ENCODE measurements at places on chromosomes 16 and 17.

- H3K27ac ChIP-seq: peak overlapping the region; percentile 17
- no peak overlapping the region for H3K4me3 ChIP-seq
- peaks cover 40% of the 10 kb centered on the region for H3K36me3 ChIP-seq
- peaks cover 12% of the 10 kb centered on the region for H3K4me1 ChIP-seq
Observed at GRCh38 chr16:10966129-10966528, 21.8 kb downstream of the CLEC16A start.

GRCh38 chr17:7844292-7845154 is 10.3 kb upstream of the TMEM88 start:
- peaks cover 57% of the 10 kb centered on the region for H3K36me3 ChIP-seq
- peak overlapping the region; percentile 87 for H3K27ac ChIP-seq
- peak; percentile 96 for DNase-seq
- peak overlapping the region; percentile 79 for H3K4me3 ChIP-seq
- H3K4me1 ChIP-seq: peaks cover 27% of the 10 kb centered on the region
- no peaks in the 10 kb centered on the region for H3K27me3 ChIP-seq

DNA sequence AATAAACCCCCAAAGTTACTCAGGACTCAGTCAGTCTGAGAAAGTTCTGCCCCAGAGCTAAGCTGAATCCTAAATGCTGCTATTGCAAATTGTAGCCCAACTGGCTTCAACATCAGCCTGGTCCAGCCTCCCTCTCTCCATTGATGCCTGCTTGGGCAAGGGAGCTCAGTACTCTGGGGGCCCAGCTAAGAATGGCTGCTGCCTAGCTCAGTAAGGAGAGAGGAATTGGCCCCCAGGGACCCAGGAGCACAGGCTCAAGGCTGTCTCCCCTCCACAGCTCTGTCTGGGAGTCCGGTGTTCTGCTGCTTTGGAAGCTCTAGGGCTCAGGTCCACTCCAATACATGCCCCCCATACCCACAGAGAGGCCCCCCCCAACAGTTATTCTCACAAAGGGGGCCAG is 1.6 kb downstream of the UNC119 start:
- H3K27ac ChIP-seq: no peak overlapping the region
- H3K36me3 ChIP-seq: peaks cover 24% of the 10 kb centered on the region
- peaks cover under 1% of the 10 kb centered on the region for H3K4me1 ChIP-seq
- no peak overlapping the region for H3K4me3 ChIP-seq
- no peaks in the 10 kb centered on the region for H3K27me3 ChIP-seq

DNA sequence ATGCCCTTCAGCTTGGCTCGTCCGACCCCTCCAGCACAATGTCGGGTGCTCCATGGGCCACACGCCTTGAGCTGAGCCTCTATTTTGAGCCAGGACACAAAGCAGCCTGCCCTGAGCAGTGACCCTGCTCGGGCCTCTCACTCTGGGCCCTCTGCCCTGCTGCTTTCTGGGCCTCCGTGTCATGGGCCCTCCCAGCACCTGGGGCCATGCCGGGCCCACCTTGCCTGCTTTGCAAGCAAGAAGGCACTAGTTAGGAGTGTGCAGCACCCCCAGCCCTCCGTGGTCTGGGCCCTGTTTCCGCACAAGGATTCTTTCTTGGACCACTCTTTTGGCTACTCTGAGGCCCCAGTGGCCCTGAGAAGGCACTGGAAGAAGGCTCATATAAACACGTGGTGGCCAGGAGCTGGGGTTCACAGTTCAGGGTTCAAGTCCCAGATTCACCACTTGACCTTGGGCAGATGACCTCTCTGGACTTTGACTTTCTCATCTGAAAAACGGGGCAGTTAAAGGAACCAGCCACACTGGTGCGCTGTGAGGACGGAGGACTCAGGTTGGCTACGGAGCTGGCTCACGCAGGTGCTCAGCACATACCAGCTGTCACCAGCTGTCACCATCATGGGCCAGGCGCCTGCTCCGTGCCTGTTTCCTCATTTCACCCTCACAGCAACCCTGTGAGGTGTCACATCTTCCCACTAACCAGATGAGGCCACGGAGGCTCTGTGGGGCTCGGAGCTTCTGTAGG is 166.0 kb upstream of the GSE1 start:
- no peak overlapping the region for H3K4me3 ChIP-seq
- no peaks in the 10 kb centered on the region for H3K4me1 ChIP-seq
- H3K36me3 ChIP-seq: peaks cover 9% of the 10 kb centered on the region
- H3K27me3 ChIP-seq: no peaks in the 10 kb centered on the region
- no peak for DNase-seq

DNA sequence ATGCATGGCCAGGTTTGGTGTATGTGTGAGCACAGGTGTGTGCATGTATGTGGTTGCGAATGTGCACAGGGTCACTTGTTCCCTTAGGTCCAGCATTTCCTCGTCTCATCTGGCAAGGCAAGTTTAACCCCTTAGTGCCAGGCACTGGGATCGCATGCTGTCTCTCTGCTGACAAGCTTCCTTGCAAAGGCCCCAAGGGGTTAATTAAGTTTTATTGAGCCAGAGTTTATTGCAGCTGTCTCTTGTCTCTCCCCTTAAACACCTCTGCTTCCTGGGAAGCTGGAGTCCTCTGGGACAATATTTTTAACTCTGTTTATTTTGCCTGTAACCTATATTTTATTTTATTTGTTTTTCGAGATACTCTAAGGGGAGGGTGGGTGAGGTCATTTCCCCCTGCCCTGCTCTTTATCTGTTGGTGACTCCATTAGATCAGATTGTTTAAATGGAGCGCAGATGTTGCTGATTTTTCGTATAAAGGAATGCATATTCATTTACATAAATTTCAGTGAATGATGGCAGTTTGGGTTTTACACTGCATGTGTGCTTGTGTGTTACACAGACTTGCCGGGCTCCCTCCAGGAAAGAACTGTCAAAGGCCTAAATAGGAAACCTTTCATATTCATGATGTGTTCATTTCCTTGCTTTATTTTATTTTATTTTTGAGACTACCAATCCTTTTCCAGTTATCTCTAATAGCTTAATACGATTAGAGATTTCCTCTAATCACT is 99.7 kb downstream of the CBLN1 start:
- H3K4me1 ChIP-seq: no peaks in the 10 kb centered on the region
- DNase-seq: no peak
- peaks cover 17% of the 10 kb centered on the region for H3K27me3 ChIP-seq
- no peak overlapping the region for H3K4me3 ChIP-seq
- no peaks in the 10 kb centered on the region for H3K36me3 ChIP-seq

DNA sequence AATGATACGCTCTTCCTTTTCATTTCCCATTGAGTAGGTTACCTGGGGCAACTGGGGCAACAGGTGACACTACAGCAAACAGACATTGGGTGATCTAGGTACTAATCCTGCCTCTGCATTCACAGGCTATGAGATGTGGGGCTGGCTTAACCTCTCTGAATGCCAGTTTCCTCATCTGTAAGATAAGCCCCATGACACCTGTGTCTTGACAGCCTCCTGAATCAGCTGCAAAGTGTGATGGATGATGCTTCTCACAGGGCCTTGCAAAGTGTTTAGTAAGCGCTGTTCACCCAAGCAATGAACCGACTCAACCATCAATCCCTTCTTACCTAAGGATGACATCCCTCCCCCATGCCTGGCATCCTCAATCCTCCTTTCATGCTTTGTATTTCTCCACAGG is 322.8 kb downstream of the XYLT1 start:
- no peak for DNase-seq
- no peaks in the 10 kb centered on the region for H3K27me3 ChIP-seq
- H3K4me1 ChIP-seq: no peaks in the 10 kb centered on the region
- no peak overlapping the region for H3K27ac ChIP-seq
- no peak overlapping the region for H3K4me3 ChIP-seq

DNA sequence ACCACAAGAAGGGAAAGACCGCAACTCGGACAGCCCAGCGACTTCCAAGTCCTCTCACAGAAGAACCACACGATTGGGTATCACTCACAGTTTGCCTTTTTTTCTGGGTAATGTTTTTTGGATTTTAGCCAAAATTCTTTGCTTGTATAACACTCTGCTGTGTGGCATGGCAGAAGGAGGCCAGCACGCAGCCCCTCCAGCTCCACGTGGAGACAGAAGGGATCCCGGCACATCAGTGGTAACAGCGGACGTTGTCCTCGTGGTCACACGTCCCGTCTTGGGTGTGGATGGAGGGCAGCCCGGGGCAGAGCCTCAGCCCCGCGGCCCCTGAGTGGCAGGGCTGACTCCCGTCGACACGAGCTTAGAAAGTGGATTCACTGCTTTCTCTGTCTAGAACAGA is 69.1 kb downstream of the KLHDC4 start:
- no peaks in the 10 kb centered on the region for H3K4me1 ChIP-seq
- H3K27me3 ChIP-seq: no peaks in the 10 kb centered on the region
- no peak for DNase-seq
- peaks cover 59% of the 10 kb centered on the region for H3K36me3 ChIP-seq

- H3K4me1 ChIP-seq: peaks cover 14% of the 10 kb centered on the region
- H3K27ac ChIP-seq: peak overlapping the region; percentile 44
- H3K36me3 ChIP-seq: no peaks in the 10 kb centered on the region
- peak; percentile 84 for DNase-seq
- no peak overlapping the region for H3K4me3 ChIP-seq
- no peaks in the 10 kb centered on the region for H3K27me3 ChIP-seq
Observed at GRCh38 chr17:4565209-4566141, 5.1 kb upstream of the GGT6 start.

DNA sequence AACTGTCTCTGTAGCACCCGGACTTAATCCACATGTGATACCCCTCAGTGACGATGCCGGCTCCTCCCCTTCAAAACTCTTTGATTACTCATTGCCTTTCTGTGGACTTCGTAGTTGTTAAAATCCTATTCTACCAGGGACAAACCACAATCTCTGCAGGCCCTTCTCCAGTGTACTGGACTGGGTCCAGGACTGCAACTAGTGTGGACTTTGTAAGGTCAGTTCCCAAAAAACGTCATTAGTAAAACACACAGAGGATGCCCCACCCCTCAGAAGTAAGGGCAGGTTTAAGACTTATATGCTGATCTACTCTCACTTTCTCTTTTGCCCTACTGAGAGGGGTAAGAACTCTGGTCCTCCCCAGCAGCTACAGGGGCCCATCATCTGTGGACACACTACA is 10.5 kb upstream of the NUDT7 start:
- DNase-seq: no peak
- no peak overlapping the region for H3K4me3 ChIP-seq
- peaks cover 14% of the 10 kb centered on the region for H3K27me3 ChIP-seq

DNA sequence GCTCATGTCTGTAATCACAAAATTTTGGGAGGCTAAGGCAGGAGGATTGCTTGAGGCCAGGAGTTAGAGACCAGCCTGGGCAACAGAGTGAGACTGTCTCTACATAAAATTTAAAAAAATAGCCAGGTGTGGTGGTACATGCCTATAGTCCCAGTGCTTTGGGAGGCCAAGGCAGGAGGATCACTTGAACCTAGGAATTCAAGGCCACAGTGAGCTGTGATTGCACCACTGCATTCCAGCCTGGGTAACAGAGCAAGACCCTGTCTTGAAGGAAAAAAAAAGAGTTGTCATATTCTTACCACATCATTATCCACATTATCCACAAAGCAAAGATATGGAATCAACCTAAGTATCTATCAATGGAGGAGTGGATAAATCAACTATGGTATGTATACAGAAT is 21.0 kb upstream of the MAPK3 start:
- no peak overlapping the region for H3K27ac ChIP-seq
- DNase-seq: no peak
- no peaks in the 10 kb centered on the region for H3K27me3 ChIP-seq
- H3K4me1 ChIP-seq: no peaks in the 10 kb centered on the region
- no peaks in the 10 kb centered on the region for H3K36me3 ChIP-seq
- H3K4me3 ChIP-seq: no peak overlapping the region

- no peaks in the 10 kb centered on the region for H3K4me1 ChIP-seq
- DNase-seq: no peak
- no peak overlapping the region for H3K4me3 ChIP-seq
- no peak overlapping the region for H3K27ac ChIP-seq
- no peaks in the 10 kb centered on the region for H3K36me3 ChIP-seq
Observed at GRCh38 chr16:86202760-86203426, 303.9 kb downstream of the IRF8 start.

DNA sequence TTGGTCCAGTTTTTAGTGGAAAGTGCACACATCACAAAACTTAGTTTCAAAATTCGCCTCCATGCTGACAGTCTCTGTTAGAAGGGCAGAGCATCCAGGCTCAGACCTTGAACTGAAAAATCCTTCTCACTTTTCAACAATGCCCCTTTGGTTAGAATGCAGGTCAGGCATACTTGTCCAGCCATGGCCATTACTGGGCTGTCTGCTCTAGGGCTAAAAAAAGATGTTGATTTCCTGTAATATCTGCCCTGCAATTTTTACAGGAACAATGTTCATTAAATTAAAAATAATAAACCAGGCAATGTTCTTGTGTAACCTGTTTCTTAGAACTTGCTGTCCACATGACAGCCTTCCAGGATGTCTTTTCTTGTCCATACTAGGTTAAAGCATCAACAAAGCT is 122.4 kb downstream of the SNX11 start:
- H3K27ac ChIP-seq: no peak overlapping the region
- DNase-seq: no peak
- no peaks in the 10 kb centered on the region for H3K36me3 ChIP-seq
- no peaks in the 10 kb centered on the region for H3K4me1 ChIP-seq

DNA sequence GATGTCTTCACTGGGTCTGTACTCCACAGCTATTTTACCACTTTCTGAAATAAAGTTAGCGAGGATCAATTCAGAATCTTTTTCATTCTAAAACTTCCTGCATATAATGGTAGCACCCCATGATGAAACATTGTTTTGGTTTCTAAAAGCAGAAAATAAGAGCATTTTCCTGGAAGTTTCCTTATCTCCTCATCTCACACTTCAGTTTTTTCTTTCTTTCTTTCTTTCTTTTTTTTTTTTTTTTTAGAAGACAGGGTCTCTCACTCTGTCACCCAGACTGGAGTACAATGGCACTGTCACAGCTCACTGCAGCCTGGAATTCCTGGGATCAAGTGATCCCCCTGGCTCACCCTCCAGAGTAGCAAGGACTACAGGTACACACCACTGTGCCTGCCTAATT is 10.3 kb downstream of the RDM1 start:
- H3K27ac ChIP-seq: no peak overlapping the region
- no peaks in the 10 kb centered on the region for H3K4me1 ChIP-seq
- no peaks in the 10 kb centered on the region for H3K27me3 ChIP-seq
- no peaks in the 10 kb centered on the region for H3K36me3 ChIP-seq
- no peak for DNase-seq

DNA sequence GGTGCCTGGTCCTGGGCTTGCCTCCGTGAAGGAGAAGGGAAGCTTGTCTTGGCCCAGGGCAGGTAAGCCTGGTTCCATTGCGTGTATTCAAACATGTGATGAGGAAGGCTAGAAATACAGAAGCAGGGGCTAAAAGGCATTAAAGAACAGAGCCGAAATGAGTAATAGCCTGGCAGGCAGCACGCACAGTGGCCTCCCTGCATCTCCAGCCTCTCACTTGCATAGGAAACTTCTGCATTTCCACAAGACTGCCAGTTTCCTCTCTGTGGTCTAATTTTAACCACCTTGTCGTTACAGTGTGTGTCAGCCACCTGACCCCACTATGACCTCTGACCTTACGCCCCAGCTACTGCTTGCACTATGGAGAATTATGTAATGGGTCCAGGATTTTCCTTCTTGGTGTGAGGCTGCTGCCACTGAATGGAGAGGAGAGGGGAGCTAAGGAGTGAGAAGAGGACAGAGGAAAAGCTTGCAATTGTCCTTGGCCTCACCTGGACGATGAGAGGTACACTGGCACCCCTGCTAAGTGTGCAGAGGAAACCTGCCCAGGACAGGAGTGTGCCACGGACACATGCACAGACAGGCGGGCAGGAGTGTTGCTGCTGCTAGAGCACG is 32.8 kb downstream of the HIC1 start:
- H3K4me3 ChIP-seq: no peak overlapping the region
- H3K27ac ChIP-seq: no peak overlapping the region
- DNase-seq: no peak
- H3K4me1 ChIP-seq: peaks cover 18% of the 10 kb centered on the region

GRCh38 chr16:47939680-47940079 is 216.1 kb downstream of the ABCC12 start:
- peaks cover 12% of the 10 kb centered on the region for H3K27me3 ChIP-seq
- no peaks in the 10 kb centered on the region for H3K4me1 ChIP-seq
- no peak overlapping the region for H3K4me3 ChIP-seq
- H3K36me3 ChIP-seq: no peaks in the 10 kb centered on the region

All from MCF 10A (cell line).